ENCODE measurements at places on chromosomes 6 and 20.

DNA sequence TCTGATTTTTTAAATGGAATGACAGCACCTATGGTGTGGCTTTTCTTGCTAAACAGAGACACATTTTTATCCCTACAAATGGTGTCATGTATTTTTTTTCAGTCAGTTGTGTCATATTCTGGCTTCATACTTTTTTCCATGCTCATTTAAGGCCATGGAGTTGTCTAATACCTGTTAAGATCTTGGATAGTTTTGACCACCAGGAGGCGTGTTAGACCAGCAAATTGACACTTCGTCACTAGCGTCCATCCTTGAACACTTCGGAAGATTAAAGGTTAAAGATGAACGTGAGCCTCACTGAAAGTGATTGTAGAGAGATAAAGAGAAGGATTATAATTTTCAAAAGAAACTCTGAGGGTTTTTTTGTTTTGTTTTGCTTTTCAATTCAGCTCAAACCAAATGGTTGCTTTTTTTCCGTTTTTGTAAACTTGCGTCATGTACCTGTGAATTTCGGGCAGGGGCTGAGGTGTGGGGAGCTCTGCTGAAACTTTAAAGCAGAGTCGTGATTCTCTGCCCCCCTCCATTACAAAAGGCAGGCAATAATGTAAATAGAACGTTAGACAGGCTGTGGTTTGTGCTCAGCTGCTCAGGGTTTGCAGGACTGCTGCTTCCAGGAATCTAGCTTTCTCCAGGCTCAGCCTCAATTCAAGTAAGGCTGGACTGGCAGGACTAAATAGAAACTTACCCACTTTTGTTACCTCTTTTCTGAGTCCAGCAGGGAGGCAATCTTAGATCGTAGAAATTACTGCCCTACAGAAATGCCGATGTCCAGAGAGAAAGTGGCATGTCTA is 245.1 kb downstream of the FOXA2 start:
- no peak for DNase-seq

DNA sequence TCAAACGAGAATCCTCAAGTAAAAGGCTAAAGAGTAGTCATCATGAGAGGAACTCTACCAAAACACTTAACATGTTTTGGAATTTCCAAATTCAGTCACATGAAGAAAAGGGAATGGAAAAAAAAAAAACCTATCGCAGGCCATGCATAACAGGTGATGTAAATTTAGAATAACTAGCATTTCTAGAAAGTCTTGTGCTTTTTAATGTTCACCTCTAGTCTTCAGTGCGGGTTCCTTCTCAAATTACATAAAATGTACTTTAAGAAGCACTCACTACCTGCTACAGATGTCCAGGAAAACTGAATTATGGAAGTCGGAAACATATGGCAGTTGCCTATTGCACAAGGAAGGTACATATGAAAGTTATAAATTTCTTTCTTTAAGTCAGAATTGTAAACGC is 6.1 kb upstream of the TBX18 start:
- no peak for DNase-seq

- no peak for DNase-seq
Measured at GRCh38 chr6:132712366-132712765, 1.5 kb downstream of the VNN1 start.

- no peak for DNase-seq
Measured at GRCh38 chr6:149448821-149449453, 35.9 kb downstream of the ZC3H12D start.

GRCh38 chr20:58432186-58432954 is 43.3 kb downstream of the VAPB start:
- DNase-seq: no peak

DNA sequence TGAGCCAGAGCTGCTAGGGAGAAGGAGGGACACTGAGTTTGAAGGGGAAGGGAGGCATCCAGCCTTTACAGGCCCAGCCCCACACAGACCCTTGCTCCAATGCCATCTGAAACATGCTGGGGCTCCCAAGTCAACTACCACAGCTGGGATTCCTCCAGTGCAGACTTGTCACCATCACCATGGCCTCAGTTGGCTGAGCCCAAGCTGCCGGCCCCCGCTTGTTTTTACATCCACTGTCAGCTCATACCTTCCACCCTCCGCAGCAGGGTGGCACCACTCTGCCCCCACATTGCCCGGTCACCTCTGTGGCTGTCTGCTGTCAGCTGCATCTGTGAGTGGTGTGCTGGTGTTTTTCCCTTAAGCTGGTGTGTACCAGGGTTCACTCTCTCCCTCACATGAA is 26.1 kb downstream of the GFOD1 start:
- no peak for DNase-seq

DNA sequence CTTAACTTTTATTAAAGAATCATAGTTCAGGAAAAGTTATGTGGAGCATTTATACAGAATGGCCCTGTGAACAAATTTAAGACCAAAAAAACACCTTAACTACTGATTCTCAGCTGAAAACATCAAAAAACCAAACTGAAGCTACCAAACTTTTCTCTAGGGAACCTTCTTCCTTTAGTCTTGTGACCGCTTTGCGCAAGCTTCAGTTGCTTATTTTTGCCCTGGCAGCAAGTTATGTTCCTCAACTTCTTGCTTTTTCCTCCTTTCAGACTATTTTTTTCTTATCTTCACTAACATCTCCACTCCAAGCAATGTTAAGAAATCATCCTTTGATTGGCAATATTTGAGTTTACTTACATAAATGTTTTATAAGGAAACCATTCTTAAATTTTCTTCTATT is 100.1 kb downstream of the MYB start:
- no peak for DNase-seq

DNA sequence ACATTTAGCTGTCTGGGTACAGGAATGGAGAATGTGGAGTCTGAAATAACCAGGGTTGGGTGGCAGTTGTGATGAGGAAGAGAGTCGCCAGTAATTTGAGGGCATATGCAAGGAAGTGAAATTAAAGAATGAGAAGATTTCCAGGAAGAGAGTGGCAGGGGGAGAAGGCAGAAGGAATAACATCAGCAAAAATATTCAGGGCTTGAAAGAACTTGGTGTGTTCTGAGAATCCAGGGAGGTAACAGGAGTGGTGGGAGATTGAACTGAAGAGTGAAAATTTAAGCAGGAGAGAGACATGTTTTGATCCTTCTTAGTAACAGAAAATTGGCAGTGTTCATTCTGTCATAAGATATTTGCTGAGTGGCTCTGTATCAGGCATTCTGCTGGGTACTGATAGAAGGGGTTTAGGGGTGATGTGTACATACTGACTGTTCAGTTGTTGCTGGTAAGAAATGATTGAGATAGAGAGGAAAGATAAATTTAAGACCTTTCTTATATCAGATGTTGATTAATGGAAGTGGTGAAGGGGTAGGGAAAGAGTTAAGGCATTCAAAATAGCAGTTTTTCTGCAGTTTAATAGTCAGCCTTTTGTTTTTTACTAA is 54.7 kb downstream of the PHF20 start:
- no peak for DNase-seq

- no peak for DNase-seq
Measured at GRCh38 chr6:84340422-84340821, 113.0 kb upstream of the CEP162 start.

DNA sequence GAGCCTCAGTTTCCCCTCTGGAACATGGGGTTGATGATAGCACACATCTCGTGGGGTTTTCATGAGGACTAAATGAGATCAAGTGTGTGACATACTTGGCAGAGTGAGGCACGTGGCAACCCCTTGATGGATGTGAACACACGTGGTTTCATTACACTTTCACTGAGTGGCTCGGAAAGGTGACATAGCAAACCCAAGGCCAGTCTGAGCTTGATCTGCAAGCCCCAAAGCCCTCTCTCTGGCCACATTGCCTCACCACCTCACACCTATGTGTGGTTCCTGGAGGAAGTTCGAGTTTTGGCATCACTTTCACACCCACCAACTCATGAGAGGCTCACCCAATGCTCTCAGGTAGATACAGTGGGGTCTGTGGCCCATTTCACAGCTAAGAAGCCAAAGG is 60.0 kb downstream of the CPNE5 start:
- DNase-seq: no peak

DNA sequence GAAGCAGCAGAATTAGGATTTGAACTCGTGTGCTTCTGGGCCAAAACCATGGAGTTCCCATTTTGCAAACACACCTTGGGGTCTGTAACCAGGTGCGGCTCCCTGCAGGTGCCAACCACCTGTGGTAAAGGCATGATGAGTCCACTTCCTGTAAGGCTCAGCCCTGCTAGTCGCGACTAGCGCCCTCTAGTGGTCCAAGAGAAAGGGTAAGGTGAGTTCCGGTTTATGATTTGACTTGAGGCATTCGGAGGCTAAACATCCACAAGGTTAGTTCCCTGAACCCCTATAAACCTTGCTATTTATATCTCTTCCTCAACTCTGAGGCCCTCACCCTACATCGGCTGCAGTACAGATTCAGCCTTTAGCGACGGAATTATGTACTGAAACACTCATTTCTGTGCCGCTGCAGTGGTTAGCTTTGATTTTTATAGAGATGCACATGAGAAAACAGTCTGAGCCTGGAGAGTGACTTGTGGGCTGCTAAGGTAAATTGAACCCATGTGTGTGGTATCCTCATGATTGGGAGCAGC is 173.4 kb downstream of the PLCB1 start:
- DNase-seq: peak; percentile 43

GRCh38 chr6:43951756-43952675 is 175.2 kb downstream of the MRPL14 start:
- no peak for DNase-seq

- no peak for DNase-seq
Measured at GRCh38 chr6:110044622-110045021, 66.5 kb downstream of the GPR6 start.

DNA sequence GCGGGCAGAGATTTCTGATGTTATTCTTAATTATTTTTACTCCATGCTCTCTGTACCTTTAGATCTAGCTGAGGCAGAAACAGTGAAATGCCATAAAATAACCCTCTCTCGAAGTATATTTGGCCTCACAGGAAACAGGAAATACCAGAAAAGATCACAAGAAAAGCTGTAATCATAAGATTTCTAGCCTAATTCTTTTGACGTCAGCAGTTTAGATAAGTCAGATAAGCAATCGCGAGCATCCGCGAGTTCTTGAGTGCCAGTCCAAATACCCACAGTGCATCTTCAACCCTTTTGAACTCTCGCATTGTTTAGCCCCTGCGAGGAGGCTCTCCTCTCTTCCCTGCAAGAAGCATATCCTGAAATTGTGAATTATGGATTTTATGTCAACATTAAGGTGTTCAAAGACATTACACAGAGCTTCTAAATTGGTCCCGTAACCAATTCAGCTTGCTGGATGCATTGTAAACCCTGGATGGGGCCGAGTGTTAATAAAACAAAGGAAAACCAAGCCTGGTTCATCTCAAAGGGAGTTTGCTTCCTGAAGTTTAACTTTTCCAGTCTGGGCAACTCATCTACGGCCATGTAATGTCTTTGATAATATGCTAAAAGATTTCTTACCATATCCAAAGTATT is 198.9 kb downstream of the MTFR2 start:
- DNase-seq: no peak

GRCh38 chr20:40727960-40728359 is 38.9 kb upstream of the MAFB start:
- DNase-seq: no peak

DNA sequence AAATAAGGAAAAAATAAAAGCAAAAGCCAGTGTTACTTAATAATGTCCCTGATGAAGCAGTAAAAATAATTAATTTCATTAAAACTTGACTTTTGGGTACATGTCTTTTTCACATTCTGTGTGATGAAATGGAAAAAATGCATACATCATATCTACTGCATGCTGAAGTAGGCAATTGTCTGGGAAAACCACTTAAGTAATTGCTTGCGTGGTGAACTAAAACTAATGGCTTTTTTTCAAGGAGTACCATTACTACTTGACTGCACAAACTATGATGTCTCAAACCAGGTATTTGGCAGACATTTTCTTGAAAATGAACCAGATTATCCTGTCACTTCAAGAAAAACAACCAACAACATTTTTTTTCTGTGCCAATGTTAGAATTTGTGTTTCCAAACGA is 91.3 kb upstream of the AKIRIN2 start:
- no peak for DNase-seq

GRCh38 chr6:129755787-129756186 is 45.8 kb upstream of the ARHGAP18 start:
- no peak for DNase-seq
